ENCODE measurements at places on chromosomes 4 and X. TPM values are rescaled to one million over a fixed set of nuclear protein-coding genes. Genes with fewer than 3 reads are reported as not detected.

The PITX2 gene
- 0.49 TPM for total RNA-seq

The SLITRK2 gene
- total RNA-seq, result 0.76 TPM

The ABHD18 gene
- total RNA-seq, result 4.2 TPM

- no peak for DNase-seq
Measured at GRCh38 chr4:139265654-139266053, 14.4 kb downstream of the MGARP start.

DNA sequence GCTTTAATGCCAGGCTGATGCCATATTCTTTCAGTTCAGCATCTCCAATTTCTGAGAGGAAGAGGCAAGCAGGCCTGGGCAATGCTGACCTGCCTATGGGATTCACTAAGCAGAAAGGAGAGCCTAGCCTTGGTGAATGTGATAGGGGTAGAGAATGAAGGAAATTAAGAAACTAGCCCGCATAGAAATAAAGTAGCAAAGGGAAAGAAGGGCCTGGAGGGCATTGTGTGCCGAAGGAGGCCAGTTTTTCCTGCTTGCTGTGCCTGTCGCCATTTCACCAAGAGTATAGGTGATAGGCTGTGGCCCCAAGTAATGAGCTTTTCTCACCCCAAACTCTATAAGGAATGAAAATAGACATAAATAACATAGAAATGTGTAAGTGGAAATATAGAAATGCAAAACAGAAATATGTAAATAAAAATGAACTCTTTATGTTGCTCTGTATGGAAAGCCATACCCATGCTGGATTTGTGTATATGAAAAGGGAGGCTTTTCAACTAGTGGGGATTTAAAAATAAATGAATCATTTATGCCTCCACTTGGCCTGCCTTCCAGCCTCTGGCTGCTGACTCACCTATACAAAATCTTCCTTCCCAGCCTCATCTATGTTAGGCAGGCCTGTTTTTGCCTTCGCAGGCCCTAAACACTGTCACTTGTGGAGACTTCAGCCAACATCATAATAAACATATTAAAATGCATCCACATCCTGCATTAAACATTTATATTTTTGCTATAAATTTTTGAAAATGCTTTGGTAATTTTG is 5.1 kb upstream of the OCRL start:
- DNase-seq, result no peak

GRCh38 chr4:127015667-127016117 is 617.1 kb upstream of the INTU start:
- DNase-seq, result no peak

DNA sequence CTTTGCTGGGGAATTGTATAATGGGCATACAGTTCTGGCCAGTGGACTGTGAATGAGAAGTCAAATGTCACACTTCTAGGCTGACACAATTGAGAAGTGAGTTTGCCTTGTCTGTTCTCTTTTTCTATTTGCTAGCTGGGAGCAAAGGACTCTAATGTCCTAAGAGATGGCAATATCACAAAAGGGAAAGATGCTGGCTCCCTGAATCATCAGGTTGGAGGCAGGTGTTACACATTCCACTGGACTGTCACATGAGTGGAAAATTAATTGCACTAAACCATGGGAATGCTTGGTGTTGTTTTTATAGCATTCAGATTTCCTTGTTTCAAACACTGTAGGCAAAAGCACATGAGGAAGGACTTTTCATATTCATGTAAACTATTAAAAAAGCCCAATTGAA is 388.3 kb downstream of the ADAM29 start:
- DNase-seq, result no peak
